Stimulated activated CD8-positive, alpha-beta memory T cell treated with anti-CD3 and anti-CD28 coated beads, Interleukin-2, amount 100 ng/mL, for 48 hours (primary cell): ENCODE measurements at places on chromosomes 6 and 20.

DNA sequence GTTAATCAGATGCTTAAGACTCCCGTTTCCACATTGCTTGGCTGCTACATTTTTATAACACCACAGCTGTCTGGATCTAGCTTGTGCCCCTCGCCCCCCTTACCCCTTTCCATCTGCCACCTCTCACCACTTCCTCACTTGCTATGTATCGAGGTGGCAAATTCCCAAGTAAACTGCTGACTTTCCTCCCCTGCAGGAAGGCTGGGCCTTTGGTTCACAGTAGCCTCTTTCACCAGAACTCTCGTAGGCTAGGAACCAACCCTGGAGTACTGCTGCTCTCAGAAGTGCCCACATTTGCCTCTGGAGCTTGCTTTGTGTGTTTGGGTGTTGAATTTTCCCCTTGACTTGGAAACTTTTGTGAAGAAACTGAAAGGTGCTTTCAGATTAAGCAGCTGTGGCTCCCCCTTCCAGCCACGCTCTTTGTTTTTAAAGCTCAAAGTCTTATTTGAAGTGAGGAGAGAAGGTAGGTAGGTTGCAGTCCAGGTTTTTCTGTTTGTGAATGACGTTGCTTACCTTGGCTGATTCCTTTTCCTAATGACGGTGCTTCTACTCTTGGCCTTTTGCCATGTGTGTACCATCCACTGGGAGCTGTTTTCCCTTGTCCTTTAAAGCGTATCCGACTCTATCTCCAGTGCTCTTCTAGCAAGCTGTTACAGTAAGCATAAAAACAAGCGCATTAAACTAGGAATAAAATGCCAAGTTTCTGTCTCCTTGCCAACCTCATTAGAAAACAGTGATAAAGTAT is 90.4 kb downstream of the CARMIL1 start:
- no peak for DNase-seq

DNA sequence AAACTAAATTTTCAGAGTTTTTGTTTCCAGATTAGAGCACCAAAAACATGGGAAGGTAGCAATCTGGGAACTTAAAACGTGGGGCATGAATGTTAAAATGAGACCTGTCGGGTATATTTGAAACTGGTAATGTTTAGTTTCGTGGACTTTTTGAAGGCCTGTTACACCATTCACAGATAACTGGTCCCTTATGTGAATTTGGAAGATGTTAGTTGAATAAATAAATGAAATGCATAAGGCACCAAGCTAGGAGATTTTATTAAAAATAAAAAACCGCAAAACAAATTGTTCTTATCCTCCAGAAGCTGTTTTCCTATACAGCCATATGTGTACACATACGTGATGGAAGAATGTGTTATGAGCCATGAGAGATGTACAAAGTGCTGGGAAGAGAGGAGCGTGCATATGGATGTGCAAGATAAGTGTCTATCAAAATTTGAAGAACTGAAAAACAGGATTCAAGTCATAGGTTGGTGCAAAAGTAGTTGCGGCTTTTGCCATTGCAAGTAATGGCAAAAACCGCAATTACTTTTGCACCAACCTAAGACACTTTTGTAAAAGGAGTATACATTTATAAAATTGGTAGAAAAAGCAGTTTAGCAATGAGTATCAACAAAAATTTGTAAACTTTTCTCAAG is 700 bp upstream of the MCUR1 start:
- DNase-seq, result no peak

GRCh38 chr20:17992224-17992637 is 23.4 kb downstream of the MGME1 start:
- DNase-seq, result no peak

GRCh38 chr6:14270925-14271788 is 153.6 kb downstream of the CD83 start:
- DNase-seq, result peak; percentile 49

DNA sequence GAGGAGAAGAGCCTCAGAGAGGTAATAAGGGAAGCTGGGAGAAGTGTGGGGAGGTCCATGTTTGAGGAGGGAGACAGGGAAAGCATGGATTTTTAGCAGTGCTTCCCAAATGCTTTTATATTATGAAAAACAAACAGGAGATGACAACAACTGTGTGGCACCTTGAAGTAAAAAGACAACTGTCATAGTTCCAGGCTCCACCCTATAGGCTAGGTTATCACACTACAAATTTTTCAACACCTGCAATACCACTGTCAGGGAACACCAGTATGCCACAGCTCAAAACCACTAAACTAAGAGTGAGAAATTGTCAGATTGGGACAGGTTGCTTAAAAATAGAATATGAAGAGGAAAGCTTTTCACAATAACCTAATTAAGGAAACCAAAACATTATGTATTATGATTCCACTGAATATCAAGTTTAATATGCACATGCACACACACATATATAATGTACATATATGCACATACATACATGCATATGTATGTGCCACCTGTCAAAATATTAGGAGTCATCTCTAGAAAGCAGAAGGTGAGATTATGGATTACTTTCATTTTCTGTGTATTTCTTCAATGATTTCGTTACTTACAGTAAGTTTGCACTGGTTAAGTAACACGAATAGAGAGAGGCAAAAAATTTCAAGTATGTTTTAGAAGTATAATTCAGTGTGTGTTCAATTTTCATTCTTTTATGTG is 261.2 kb downstream of the PTPRK start:
- no peak for DNase-seq

DNA sequence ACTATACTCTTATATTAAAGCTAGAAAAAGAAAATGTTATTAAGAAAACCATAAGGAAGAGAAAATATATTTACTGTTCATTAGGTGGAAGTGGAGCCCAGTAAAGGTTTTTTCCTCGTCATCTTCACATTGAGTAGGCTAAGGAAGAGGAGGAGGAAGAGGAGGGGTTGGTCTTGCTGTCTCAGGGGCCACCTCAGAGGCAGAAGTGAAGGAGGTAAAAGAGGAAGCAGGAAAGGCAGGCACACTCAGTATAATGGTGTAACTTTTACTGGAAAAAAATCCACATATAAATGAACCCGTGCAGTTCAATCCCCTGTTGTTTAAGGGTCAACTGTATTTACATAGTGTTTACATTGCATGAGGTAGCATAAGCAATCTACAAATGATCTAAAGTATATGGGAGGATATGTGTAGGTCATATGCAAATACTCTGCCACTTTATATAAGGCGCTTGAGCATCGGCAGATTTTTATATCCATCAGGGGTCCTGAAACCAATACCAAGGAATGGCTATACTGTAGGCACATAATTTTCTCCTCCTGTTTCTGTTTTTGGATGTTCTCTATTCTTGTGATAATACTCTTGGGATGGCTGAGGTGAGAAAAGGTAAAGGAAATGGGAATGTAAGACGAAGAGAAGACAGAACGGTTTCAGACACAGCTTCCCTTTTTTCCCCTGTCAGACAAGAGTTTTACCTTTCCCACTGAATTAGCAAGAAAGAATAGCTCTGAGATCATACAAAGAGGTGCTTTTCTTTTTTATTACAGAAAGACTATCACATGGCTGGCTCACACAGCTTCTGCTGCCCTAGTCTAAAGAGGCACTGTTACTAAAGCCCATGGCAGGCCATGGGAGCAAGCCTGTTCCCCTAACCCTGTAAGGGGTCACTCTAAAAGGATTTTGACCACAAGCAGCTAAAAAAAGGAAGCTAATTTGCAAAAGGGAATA is 59.9 kb downstream of the NUDT3 start:
- no peak for DNase-seq

DNA sequence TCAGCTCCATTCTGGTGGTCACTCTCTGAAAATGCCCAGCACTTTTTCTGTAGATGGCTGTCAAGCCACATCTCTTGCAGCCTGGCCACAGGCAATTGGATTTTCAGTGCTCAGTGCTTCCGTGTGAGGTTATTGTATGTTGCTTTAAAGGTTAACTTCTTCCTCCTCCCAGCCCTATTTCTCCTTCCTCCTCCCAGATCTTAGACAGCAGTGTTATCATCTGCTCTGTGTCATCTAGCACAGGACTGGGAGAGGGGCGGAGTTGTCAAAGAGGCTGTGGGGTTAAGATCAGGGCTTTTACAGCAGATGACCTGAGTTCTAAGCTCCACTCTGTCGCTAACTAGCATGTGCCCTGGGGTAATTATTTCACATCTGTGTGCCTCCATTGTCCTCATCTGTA is 129.0 kb downstream of the PHACTR3 start:
- no peak for DNase-seq

- no peak for DNase-seq
These were observed 1023.3 kb downstream of the EYS start for GRCh38 chr6:64683682-64684081.

DNA sequence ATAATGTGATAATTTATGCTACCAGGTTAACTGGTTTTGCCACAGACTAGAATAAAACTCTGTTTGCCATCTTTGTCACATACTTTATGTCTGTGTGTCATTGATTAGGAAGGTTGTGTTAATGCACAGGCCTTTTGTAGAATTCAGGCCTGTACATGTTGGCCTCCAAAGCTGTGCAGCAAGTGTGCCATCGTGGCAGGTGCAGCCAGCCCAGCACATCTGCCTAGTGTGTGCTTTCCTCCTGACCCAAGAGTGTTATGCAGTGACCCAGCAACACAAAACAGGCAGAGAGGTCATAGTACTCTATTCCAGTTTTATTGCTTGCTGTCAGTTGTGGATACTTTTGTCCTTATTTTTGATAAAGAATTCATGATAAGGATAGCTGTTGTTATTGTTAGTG is 3.7 kb downstream of the MAP3K4 start:
- no peak for DNase-seq

DNA sequence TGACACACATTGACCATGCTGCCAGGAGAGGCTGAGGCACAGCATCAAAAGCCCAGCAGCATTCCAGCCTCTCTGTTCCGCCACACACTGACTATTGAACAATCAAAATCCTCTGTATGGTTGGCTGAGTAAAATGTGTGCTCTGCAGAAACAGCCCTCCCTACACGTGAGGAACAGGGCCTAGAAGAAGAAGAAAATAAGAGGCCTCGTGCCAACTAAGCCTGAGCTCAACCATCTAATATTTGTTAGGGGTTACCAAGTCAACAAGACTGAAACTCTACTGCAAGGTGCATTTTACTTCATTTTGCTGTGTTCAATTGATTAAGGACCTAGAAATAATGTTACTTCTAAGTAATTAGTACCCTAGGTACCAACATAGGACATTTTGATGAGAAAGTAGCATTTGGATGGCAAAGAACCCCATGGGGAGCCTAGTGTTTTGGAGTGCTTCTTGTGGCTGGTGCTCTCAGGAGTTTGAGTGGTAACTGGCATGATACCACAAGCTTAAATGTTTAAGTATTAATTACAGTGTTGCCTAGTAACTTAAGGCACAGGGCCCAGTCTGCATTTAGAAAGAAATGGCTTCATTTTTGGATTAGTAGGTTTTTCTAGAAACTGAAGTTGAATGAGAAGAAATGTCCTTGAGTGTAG is 146.6 kb upstream of the PLN start:
- DNase-seq, result no peak

- DNase-seq, result no peak
These were observed 49.4 kb upstream of the CARMIL1 start for GRCh38 chr6:25229671-25230321.

DNA sequence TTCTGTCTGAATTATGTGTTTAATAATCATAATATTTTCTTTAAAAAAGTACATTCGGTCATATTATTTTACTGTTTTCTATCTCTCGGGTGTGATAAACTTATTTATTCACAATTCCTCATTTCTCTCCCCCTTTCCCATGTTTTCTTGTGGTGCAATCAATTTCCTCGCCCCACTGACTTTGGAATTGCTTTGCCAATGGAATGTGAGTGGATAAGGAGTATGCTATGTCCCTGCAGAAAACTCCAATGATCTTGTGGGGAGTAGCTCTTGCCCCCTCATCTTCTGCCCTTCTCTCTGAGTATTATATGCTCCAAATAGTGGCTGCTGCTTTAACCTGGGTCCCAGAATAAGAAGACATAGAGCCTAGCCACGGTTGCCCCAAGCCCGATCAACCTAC is 64.1 kb downstream of the HMGN3 start:
- DNase-seq, result no peak

GRCh38 chr20:48766961-48767960 is 60.5 kb downstream of the PREX1 start:
- no peak for DNase-seq

- DNase-seq, result no peak
These were observed 155.2 kb downstream of the BTBD3 start for GRCh38 chr20:12072954-12073264.

- no peak for DNase-seq
These were observed 2.0 kb downstream of the TBX18 start for GRCh38 chr6:84762220-84763002.

DNA sequence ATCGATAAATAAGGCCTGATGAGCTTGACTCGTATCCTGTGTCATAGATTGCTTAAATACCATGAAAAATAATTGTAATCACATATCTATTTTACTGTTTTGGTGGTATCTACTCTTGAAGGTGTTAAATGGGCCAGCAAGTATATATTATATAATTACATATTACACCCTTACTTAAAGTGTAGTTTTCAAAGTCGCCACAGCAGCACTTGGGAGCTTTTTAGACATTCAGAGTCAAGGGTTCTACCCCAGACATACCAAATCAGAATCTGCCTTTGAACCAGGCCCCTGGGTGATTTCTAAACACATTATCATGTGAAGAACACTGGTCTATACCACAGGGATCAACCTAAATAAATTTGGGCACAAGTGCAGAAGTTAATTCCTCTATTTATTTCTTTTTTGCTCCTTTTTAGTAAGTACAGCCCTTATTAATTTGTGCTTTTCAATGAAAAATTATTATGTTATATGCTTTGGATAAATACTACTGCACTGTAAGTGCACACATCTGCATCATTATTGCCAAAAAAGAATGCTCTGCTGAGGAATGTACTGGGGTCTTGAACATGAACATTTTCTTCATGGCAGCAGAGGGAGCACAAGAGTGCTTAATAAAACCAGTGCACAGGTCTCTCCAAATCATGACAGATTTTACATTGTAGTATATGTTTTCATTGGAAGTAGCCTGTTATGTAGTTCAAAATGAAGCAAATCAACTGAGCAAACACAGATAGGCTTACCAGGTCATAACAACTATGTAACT is 3.1 kb upstream of the ATXN1 start:
- DNase-seq, result no peak

DNA sequence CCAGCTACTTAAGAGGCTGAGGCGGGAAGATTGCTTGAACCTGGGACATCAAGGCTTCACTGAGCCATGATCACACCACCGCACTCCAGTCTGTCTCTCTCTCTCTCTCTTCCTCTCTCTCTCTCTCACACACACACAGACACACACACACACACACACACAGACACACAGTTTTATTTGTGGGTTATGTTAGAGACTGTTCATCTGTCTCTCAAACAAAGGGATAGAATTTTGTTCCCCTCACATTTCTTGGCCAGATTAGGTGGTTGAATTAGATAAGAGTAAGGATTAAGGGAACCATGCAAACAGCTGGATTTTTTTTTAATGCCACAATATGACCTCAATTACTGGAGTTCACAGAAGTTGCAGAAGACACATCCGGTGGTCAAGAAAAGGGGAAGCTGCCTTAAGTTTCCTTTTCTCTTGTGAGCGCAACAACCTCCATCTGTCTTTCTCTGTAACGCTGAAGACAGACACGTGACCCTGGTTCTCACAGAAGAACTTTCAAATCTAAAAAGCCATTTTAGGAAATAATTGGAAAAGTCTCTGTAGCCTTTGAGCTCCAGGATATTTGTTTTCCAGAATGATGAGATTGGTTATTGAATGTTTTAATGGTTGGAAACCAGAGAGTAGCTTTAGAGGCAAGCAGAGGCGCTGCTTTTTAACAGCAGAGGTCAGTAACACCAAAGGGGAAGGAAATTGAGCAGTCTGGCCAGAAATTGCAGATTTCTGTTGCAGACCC is 32.9 kb upstream of the LGSN start:
- no peak for DNase-seq
